ENCODE measurements at places on chromosomes 7 and 10.

- DNase-seq, result peak; percentile 88
Observed at GRCh38 chr7:140209866-140210609, 33.3 kb upstream of the KDM7A start.

DNA sequence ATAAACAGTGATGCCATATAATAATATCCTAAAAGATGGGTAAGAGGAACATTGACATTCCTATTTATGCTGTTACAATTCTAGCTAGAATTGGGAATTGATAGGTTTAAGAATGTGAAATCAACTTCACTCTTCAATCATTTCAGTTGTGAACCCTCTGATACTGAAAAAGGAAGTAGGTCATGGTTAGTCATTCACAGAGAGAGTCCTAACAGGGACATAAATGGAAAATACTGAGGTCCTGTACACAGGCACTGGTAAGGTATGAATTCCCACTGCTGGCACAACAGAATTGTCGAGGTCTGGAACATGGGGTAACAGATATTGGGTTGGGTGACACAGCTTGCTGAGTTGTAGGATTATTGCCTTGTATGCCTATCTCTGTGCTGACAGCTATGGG is 289.4 kb upstream of the LRRN3 start:
- DNase-seq, result peak; percentile 14

DNA sequence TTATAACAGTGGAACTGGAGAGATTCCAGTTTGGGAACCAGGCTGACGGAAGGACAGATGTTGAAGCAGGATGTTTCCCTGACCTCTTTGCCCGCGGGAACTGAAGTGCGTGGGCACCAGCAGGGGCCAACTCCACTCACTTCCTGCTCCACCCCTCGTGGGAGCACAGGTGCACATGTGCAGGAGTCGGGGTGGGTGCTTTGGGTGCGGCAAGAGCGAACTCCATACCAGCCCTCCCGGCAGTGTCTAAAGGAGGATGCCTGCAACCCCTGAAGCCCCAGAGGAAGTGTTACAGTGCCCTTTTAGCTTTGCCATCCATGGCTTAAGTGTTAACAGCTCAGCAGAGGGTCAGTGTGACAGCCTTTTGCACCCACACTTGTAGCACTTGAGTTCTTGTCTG is 27.4 kb upstream of the UBE3C start:
- DNase-seq, result no peak

- no peak for DNase-seq
Observed at GRCh38 chr10:89985446-89985845, 284.1 kb downstream of the KIF20B start.

DNA sequence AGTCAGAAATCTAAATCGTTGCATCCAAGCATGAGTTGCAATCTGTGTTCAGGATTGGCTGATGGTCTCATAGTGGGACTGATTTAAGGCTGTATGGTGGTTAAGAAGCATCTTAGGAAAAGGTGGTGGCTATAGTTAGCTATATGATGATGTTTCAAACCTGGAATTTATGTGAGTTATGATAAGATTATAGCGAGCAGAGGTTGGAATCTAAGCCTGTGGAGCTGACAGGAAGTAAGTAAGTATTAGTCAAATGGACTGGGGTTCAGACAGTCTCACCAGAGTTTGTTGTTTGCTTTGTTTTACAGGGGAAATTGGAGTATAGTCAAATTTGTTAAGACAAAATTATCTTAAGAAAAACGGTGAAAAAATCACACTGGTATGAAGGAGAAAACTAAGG is 56.7 kb downstream of the ANKRD7 start:
- DNase-seq, result no peak

DNA sequence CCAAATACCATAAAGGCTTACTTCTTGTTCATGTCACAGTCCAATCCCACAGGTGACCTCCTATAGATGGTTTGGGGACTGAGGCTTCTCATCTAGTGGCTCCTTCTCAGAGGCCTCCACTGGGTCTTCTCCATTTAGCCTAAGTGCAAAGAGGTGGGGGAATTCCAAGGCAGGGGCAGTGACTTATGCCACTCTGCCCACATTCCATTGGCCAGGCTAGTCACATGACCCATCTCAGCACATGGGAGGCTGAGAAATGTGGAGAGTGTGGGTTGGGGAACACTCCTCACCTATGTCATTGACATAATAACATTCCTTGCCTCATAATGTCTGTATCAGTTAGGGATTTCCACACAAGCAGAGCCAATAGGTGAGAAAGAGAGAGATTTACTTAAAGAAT is 104.3 kb upstream of the PLXNA4 start:
- DNase-seq, result peak; percentile 6

DNA sequence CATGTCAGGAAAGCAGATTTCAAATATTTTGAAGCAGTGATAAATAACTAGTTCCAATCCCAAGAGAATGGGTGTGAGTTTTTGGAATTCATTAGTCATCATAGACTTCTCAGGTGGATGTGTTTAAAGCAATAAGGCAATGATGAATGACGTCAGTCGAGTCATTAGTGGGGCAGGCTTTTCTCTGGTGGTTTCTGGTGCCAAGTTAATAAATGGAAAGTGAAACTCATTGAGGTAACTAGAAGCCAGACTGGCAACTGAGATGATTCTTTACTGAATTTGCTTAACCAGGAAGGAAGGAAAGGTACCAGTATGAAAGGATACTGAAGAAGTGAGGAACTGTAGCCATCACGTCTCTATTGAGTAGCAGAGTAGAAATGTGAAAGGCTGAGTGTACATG is 311.0 kb downstream of the GPAM start:
- DNase-seq, result no peak

DNA sequence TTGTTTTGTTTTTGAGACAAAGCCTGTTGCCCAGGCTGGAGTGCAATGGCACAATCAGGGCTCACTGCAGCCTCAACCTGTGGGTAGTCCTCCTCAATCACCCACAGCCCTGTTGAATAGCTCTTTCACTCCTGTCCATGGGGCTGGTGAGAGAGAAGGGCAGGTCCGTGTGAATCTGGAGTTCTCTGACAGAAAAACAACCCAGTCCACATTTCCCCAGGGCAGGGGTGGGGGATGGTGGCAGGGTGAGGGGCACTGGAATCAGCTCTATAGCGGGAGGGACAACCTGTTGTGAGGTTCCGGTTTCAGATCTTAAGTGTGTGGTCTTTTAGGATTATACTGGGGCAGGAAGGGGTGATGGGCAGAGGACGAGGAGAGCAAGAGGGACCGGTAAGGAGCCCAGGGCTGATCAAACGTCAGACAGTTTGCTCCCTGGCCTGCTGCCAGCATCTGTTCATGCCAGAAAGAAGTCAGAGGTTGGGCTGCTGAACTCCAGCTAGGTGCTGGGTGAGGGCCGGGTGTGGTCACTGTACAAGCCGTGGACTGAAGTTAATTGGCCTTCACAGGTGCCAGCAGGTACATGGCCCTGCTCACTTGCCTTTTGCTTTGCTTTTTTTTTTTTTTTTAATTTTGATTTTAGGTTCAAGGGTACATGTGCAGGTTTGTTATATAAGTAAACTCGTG is 33.2 kb upstream of the MKRN1 start:
- no peak for DNase-seq

GRCh38 chr10:8181496-8182157 is 127.1 kb downstream of the GATA3 start:
- DNase-seq, result no peak

GRCh38 chr7:141709318-141709717 is 1.2 kb downstream of the WEE2 start:
- no peak for DNase-seq

GRCh38 chr7:51346126-51346525 is 29.5 kb upstream of the COBL start:
- no peak for DNase-seq

- DNase-seq, result no peak
Observed at GRCh38 chr7:85776691-85777345, 590.0 kb upstream of the SEMA3D start.

GRCh38 chr10:102274062-102274461 is 28.7 kb downstream of the GBF1 start:
- DNase-seq, result no peak

DNA sequence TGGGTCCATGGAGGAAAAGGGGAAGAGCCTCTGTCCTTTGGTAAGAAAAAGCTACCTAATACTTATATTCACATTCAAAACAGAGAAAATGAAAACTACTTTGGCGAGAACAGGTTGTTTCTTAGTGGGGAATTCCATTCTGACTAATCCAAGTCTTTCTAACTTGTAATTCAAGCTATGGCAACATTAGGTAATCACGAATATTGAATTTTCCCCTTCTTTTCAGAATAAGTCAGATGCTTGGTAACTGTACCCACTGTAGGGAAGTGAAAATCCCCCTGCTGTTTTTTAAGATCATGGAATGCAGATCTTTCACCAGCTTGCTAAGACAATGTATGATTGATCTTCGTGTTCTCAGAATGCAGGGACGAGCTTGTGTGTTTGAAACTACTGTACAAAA is 384.4 kb downstream of the TCERG1L start:
- DNase-seq, result no peak

- no peak for DNase-seq
Observed at GRCh38 chr10:56496186-56496486, 135.1 kb upstream of the ZWINT start.

Data from activated CD4-positive, alpha-beta T cell treated with anti-CD3 and anti-CD28 coated beads, Interleukin-2, Interleukin-6, amounts not matched to agents 100 ng/mL and 50 ng/mL, durations not matched to agents 16 hours and 8 hours (primary cell).